Fibroblast of lung (primary cell): ENCODE measurements at places on chromosomes 7 and 10. TPM values are rescaled to one million over a fixed set of nuclear protein-coding genes. Genes with fewer than 3 reads are reported as not detected.
A peak's percentile ranks its signal among the peaks of the same experiment; 100 is the strongest.

The CYP26A1 gene
- total RNA-seq: under 0.01 TPM in 1 of 2 replicates, not detected in the other

The TRIM73 gene
- total RNA-seq: 0.51 and 1.3 TPM in 2 replicates

The CDC14C gene
- total RNA-seq: under 0.01 and 0.17 TPM in 2 replicates

The WEE2 gene
- total RNA-seq: not detected in 2 replicates

The ASB15 gene
- not detected in 2 replicates for total RNA-seq

The ANKRD61 gene
- total RNA-seq: 0.17 and 0.26 TPM in 2 replicates

The NEBL gene
- total RNA-seq: 0.33 and 1.3 TPM in 2 replicates

GRCh38 chr7:127715901-127716300, 63.9 kb downstream of the SND1 start:
- DNase-seq: no peak

DNA sequence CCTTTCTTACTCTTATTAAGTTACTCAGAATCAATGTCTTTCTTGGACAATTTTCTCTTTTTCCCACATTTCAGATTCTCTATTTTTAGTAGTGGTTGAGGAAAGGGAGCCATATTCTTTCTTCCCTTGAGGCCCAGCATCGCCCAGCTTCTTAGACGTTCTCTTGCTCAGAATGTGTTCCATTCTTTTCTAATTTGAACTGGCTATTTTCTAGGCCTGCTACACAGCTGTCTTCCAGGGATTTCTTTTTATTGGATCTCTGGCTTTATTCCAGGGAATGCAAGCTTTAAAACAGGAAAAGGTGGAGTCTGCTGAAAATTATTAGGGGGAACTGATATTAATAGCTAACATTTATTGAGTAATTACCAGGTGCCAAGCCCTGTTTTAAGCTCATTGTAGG, 58.3 kb downstream of the WIPF3 start:
- no peak for DNase-seq

DNA sequence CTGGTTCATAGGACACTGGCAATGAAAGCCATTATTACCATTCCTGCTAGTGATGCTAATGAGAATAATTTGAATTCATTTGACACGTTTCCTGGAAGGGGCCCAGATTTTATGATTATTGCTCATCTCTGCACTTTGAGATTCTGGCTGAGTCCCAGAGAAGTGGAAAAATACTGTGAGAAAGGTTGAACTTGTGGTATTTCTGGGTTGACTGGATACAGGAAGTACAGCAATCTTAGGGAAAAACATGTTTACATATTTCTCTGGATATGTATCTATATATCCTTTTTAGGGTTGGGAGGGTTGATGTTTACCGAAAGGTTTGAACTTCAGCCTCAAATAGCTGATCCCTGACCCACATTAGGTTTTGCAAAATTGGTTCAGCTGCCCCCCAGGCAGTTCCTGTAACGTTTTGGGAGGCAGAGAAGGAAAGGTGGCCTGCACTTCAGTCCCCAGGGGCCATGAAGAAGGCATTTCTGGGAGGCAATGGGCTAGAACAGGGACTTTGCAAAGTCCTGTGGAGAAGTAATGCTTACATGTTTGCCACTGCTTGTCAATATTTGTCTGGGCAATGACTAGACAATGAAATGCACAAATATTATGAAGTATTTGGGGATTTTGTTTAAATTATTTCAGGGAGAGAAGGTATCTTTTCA, 253.7 kb upstream of the PITRM1 start:
- DNase-seq: peak; percentile 89

GRCh38 chr7:36219429-36219828, 66.4 kb downstream of the EEPD1 start:
- DNase-seq: no peak

DNA sequence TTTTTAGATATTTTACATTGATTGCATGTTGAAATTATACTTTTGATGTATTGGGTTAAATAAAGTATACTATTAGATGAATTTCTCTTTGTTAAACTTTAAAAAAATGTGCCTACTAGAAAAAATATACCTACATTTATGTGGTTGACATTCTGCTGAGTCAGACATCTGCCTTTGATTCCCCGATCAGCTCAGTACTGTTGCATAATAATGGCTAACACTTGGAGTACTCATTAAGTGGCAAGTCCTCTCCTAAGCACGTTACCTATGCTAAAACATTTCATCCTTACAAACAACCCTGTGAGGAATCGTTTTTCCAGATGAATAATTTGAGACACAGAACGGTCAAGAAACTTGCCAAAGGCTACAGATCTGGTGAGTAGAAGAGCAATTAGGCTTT, 14.0 kb upstream of the SEM1 start:
- no peak for DNase-seq

GRCh38 chr10:48811917-48812316, 127.2 kb downstream of the WDFY4 start:
- no peak for DNase-seq

- no peak for DNase-seq
These were observed 475 bp downstream of the NEUROD6 start for GRCh38 chr7:31340051-31340450.

DNA sequence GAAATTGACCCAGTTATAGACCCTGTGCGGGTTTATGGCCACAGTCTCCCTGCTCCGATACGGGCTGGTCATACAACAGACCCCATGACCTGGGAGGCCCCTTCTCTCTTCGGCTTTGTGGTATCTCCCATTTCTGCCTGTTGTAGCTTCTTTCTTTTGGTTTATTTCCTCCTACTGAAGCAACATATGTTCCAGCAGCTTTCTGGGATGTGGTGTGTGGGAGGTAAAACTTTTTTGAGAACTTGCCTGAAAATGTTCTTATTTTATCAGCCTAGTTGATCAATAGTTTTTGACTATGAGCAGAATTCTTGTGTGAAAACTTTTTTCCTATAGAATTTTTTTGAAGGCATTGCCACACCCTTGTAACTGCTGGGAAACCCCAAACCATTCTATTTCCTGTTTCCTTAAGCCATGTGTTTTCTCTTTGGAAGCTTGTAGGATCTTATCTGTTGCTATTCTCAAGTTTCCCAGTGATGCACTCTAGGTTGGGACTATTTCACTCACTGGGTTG, 80.0 kb downstream of the DAGLB start:
- peak; percentile 40 for DNase-seq

DNA sequence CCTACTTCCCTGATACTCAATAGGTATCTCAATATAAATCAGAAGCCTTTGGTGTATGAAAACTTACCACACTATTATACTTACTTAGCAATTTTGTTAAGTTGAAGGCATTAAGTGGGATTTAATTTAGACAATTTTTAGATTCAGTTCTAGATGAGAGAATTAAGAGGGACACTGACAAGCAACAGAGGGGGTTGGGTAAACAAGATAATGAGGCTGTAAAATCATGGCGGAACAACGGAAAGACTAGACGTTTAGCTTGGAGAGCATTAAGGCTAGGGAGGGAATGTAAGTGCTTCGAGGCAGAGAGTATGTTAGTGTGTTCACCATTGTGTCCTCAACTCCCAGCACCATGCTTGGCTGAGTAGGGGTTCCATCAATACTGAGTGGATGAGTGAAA, 71.3 kb downstream of the DENND11 start:
- DNase-seq: no peak

DNA sequence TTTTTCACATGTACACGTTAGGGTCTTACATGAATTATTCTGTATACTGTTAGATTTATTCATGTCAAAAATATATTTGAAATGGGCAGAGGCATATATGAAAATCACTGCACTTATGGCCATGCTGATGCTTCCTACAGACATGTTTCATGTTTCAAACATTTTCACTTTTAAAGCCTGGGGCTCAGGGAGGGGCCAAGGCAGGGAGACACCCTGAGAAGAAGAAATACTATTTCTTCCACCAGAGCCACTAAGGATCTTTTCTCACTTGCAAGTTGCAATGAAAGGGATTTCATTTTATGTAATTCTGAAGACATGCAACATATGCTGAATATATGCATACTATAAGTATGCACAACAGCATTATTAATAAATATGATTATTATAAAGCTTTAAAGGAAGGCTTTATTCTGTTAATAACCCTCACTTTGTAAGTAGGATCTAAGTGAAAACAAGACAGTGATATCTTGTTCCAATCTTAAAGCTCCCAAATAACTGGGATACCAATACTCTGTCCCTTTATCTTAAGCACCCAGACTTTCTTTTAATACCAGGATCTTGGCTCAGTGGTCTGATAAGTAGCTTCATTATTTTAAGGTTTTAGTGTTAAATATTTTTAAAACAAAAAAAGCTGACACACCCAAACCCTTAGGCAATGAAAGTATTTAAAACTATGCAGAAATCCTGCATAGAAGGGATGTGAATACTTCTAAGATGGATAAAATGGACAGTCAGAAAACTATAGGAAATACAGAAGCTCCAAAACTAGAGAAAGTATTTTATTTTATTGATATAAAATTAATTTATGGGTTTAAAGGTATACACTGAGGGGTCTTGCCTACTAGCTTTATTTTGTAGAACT, 148.0 kb downstream of the SNX13 start:
- DNase-seq: no peak

DNA sequence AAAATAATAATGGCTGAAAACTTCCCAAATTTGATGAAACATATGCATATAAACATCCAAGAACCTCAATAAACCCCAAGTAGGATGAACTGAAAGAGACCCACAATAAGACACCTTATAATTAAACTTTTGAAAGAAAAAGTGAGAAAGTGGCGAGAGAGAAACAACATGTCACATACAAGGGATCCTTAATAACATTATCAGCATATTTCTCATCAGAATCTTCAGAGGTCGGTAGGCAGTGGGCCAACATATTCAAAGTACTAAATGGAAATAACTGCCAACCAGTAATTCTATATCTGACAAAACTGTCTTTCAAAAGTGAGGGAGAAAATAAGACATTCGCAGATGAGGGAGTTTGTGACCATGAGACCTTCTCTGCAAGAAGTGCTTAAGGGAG, 16.6 kb upstream of the CCDC6 start:
- no peak for DNase-seq

- DNase-seq: no peak
These were observed 16.7 kb downstream of the CAMK2B start for GRCh38 chr7:44308596-44309270.

GRCh38 chr7:33932221-33932620, 26.9 kb downstream of the BMPER start:
- DNase-seq: no peak

- no peak for DNase-seq
These were observed 21.3 kb upstream of the TBRG4 start for GRCh38 chr7:45132708-45133320.

DNA sequence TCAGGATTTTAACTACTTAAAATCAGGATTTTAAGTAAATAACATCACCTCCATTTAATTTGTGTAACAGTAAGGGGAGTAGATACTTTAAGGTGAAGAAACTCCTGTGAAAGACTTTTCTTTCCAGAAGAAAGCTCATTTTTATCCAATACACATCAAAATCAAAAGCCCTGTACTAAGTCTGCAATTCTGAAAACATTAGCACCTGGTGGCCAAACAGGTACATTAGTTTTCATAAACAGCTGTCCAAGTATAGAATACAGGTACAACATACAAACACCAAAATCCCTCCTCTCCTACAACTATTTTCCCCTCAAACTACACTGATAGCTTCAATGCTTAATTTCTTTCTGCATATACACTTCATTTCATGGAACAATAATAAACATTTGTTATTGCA, 22.9 kb downstream of the FAM3C start:
- no peak for DNase-seq
